ENCODE measurements at places on chromosomes 1 and 21. TPM values are rescaled to one million over a fixed set of nuclear protein-coding genes. Genes with fewer than 3 reads are reported as not detected.

The TRABD2B gene
- total RNA-seq, result not detected

The LCE1A gene
- total RNA-seq, result not detected

The BMP8B gene
- total RNA-seq, result 0.24 TPM

The NTRK1 gene
- total RNA-seq, result 1.7 TPM

The SH2D5 gene
- not detected for total RNA-seq

The ATP6V1G3 gene
- not detected for total RNA-seq

The MTOR gene
- total RNA-seq, result 24.7 TPM

The SH3BGR gene
- total RNA-seq, result not detected

The FCRL5 gene
- total RNA-seq, result 0.60 TPM

The PDE9A gene
- 11.2 TPM for total RNA-seq

The CENPL gene
- 5.7 TPM for total RNA-seq

The S100A16 gene
- total RNA-seq, result not detected
